ENCODE measurements at places on chromosomes 12 and 14. TPM values are rescaled to one million over a fixed set of nuclear protein-coding genes. Genes with fewer than 3 reads are reported as not detected.

GRCh38 chr12:45634273-45634917 lies 95.1 kb upstream of the ARID2 start:
- DNase-seq = no peak

- no peak for DNase-seq
Observed at GRCh38 chr14:59398841-59399240, 66.3 kb downstream of the GPR135 start.

- DNase-seq = no peak
Observed at GRCh38 chr14:100329233-100330006, 6.3 kb downstream of the SLC25A47 start.

DNA sequence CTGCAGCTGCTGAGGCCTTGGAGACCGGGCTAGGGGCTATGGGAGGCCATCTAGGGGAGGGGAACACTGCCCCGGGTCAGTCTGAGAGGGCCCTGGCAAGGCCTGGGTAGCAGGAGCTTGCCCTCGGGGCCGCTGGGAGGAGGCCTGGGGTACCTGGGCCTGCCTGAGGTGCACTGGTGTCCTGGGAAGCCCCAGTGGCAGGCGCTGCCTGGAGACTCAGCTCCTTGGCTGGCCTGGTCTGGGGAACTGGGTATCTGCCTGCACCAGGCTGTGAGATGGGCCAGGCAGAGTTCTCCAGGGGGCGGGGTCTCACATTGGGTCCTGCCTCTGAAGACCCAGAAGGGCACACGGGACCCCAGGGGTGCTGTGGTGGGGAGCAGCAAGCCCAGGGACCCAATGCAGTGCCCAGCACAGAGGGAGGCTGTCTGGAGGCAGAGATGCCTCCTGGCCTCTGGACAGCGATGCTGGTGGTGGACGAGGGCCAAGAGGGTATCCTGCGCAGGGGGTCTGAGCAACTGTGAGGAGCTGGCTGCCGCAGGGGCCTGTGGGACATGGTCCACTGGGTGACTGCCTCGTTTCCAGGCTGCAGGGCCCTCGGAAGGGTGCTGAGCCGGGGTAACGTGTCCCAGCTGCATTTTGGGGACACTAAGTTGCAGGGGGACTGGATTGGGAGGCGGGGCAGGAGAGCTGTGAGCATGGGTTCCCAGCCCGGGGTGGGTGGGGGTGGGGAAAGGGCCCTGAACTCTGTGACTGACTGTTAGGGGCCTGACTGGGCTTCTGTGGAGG lies 7.4 kb upstream of the MTA1 start:
- DNase-seq = no peak

RPL36AL gene
- polyA plus RNA-seq = 144 TPM

- DNase-seq = no peak
Observed at GRCh38 chr14:102507081-102507856, 2.3 kb downstream of the ANKRD9 start.

- DNase-seq = no peak
Observed at GRCh38 chr12:104347374-104348075, 44.0 kb downstream of the EID3 start.

DNA sequence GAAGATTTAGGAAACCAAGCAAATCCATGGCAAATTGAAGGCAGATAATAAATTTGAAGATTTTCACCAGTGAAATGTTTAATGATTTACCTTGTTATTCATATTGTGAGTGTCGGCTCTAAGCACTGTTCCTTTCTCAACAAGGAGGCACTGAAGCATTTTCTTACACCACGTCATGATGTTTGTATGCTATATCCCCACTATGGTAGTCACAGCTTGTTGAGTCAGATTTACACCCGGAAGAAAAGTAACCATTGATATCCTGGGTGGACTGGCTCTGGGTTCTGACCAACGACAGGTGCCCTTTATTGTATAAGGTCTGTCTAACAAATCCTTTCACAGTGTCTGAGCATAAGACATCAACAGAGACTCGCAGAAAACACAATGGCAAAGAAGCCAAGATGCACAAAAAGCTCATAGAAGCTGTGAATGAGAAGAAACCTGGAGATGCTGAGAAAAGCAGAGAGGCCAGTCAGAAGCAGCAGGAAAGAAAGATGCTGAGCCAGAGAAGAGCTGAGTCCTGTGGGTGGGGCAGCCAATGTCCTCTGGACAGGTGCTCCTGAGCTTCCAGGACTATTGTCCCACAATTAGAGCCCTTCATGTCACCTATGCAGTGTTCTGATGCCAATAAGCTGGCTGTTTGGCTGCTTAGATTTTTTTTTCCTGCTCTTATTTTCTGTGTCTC lies 49.7 kb upstream of the ARHGAP5 start:
- DNase-seq = no peak

DNA sequence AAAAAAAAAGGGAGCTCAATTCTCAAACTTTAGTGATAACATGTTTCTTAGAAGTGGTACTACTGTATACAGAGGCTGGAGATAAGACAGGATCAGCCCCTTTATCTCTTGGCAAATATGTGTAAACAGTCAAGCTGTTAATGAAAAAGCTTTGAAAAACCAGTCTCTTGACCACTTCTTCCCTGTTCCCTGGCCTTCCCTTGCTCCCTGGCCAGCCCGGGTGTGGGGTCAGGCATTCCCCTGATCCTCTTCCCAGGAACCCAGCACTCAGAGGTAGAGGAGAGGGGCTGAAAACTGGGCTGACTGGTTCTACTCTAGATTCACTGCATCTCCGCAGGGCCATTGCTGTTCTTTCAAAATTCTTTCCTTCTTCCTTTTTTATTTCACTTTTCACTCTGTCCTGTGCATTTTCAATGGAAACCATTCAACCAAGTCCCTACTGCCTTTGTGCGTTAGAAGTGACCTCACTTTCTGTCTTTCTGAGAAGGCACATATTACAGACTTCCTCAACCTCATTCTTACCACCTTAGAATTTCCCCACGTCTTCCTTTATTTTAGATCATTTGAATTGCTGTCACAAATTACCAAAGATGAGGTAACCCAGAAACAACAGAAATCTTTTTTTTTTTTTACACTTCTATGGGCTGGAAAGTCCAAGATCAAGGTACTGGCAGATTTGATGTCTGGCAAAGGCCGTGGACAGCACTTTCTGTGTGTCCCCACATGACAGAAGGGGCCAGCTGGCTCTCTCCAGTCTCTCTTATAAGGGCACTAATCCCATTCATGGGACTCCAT lies 5.7 kb downstream of the GNG2 start:
- no peak for DNase-seq

GRCh38 chr12:121565076-121565475 lies 15.7 kb downstream of the KDM2B start:
- DNase-seq = no peak

IFNG-AS1 gene
- 0.86 TPM for polyA plus RNA-seq

GRIN2B gene
- 0.21 TPM for polyA plus RNA-seq

- no peak for DNase-seq
Observed at GRCh38 chr12:99985631-99986030, 895 bp upstream of the ANKS1B start.

GRCh38 chr14:72818998-72819397 lies 74.9 kb downstream of the DPF3 start:
- DNase-seq = no peak

ASCL1 gene
- not detected for polyA plus RNA-seq

GRCh38 chr12:119826661-119827445 lies 50.3 kb downstream of the CIT start:
- no peak for DNase-seq

MFAP5 gene
- 141 TPM for polyA plus RNA-seq

GRCh38 chr12:6697584-6698351 lies 2.8 kb downstream of the PIANP start:
- no peak for DNase-seq

TPPP2 gene
- polyA plus RNA-seq = 0.38 TPM

DNA sequence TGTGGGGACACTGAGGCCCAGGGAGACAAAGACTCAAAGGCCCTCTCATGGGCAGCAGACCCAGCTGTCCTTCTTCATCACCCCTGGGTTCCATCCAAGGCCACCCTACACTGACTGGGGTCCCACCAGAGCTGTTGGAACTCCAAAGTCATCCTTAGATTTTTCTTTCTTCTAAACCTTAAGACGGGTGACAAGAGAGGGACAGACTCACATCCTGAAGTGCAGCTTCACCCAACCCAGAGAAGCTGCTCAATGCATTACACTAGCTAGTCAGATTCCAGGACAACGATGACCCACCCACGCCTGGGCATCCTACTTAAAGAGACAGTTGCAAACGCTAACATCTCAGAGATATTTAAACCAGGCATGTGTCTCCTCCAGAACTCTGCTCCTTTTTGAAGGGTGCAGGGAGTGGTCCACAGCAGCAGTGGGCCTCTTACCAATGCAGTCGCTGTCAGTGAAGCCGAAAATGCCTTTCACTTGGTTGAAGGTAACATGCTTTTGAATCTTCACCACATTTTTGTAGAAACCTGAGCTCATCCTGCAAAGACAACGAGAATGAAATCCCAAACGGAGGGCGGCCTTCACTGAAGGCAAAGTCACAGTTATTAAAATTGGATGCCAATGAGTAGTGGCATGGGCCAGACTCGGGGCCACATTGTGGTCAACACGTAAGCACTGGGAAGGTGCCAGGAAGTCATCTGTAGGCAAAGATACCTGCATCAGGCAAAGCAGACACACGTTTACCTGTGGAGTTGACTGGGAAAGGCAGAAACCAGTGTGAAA lies 23.4 kb downstream of the SLC25A47 start:
- DNase-seq = no peak

DNA sequence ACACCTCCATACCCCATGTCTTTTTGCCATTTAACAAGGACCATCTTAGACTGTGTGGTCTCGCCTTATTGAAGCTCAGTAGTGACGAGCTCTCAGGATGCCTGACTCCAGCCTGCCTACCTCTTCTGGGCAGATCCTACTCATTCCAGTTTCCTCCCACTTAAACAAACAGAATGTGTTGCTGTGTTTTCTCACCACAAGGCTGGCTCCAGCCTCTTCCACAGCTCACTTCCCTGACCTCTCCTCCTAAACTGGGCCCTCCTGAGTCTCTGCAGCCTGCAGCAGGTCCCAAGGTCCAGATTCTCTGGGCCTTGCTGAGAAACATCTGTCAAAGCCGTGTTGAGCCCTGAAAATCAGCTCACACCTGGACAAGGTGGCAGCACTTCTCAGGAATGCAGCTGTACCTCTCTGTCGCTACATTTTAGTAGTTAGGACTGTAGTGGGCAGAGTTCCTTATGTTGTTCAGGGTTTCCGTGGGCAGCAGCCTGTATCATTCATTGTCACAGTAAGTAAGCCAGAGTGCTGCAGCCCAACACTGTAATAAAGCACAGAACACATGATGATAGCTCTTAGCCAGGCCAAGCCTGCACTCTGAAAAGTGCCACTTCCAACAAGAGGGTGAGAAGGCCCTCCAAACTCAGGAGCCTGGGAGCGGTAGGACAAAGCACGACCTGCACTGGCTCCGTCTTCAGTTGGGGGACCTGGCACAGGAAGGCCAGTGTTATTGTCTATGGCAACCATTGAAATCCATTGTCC lies 68.5 kb downstream of the NKX2-1 start:
- DNase-seq = no peak

DNA sequence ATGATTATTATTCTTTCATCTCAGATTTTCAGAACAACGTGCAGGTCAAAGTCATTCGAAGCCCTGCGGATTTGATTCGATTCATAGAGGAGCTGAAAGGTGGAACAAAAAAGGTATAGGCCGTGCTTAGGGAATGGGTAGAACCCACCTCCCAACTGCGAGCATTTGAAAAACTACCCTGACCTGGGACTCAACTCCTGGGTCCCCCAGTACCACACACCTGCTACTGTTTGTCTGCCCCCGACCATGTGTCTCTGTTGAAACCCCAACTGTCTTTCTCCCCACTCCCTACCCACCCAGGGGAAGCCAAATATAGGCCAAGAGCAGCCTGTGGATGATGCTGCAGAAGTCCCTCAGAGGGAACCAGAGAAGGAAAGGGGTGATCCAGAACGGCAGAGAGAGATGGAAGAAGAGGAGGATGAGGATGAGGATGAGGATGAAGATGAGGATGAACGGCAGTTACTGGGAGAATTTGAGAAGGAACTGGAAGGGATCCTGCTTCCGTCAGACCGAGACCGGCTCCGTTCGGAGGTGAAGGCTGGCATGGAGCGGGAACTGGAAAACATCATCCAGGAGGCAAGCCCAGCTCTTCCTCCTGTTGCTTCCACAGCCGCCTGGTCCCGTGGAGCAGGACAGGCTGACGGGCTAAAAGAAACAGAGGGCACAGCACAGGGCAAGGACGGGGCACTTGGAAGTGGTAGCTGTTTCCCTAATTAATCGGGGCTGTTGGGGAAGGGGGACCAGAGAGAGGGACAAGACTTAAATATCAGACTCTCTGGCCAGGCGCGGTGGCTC lies 20.5 kb downstream of the AGAP2 start:
- DNase-seq = no peak

DNA sequence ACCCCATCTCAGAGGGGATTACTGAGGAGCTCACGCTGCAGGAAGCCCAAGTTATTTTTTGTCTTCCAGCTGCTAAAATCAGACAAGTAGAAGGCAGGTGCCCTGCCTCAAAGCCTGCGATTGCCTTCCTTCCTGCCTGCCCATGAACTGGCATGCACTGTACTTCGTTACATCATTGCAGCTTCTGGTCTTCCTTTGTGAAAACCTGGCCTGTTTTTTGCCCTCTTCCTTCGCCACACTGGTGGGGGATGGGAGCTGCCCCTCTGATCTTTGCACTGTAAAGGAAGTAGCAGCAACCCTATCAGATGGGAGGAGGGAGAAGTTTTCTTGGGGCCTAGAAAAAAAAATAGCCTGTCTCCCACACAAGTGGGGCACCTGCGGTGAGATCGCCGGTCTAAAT lies 1098.7 kb downstream of the BCL11B start:
- DNase-seq = no peak

- no peak for DNase-seq
Observed at GRCh38 chr12:29396774-29397173, 15.8 kb upstream of the ERGIC2 start.

GRCh38 chr14:65723348-65723747 lies 310.8 kb downstream of the FUT8 start:
- DNase-seq = no peak

DNA sequence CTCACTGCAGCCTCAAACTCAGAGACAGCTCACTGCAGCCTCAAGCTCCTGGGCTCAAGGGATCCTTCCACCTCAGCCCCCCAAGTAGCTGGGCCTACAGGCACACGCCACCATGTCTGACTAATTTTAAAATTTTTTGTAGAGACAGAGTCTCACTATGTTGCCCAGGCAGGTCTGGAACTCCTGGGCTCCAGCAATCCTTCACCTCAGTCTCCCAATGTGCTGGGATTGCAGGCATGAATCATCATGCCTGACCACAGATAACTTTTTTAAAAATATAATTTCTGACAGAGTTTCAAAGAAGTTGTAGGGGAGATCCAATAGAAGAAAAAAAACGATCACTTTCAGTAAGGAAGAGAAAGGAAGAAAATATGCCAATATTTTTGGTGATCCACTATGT lies 189.7 kb upstream of the CDKN3 start:
- no peak for DNase-seq

- no peak for DNase-seq
Observed at GRCh38 chr12:130132831-130133511, 29.3 kb upstream of the FZD10 start.

DNA sequence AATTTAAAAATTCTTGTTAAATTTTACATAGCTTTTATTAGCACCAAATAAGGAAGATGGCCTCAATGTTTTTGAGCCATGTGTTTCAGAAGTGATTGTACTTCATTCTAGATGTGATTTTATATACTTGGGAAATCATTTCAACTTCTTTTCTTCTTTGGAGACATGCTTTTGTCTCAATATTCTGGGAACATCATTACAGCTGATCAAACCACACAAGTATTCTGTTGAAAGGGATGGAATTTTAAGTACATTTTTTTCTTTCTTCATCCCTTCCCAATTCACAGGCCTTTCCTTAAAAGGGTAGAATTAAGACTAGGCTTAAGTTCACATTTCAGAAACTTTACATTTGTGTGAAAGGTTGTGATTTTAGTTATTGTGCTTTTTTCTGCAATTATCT lies 66.4 kb downstream of the PAPOLA start:
- no peak for DNase-seq

KRT85 gene
- polyA plus RNA-seq = not detected

GRCh38 chr12:3273409-3273853 lies 196.3 kb downstream of the TSPAN9 start:
- DNase-seq = no peak
